Small intestine (tissue), 16 donors: ENCODE measurements at places on chromosomes 2 and 18.

DNA sequence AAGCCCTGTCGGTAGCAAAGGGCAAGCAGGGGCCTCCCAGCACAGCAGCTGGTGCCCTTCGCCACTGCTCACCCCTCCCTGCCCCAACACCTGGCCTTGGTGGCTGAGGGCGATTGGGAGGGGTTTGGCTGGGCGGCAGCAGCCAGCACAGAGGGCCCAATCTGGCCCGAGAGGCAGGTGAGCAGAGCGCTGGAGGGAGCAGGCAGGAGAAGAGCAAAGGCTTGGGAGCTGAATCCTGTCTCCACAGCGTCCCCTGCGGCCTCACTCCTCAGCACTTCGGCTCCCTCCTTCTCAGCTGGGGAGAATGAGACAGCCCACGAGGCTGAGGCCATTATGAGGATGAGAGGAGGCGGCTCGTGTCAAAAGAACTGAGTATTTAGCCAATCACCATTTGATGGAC is 74.9 kb upstream of the TAF1B start:
- peak; percentile 83 for DNase-seq

DNA sequence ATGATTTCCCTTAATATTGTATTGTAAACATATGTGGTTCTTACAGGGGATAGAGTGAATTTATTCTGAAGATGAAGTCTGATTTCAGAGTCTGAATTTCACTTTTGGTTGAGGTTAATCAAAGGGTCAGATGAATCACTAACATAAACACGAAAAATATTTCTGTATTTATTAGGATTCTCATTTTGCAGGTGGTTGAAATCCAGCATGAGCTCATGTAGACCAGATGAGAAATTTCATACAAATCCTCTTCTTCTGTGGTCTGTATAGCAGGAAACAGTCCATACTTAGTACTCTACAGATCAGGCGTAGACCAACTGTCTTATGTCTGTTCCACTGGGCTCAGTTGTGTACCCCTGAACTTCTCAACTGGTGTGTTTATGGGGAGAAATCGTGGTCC is 157.8 kb downstream of the BABAM2 start:
- DNase-seq = no peak

- DNase-seq = peak; percentile 72
Measured at GRCh38 chr2:113890253-113891235, 655 bp downstream of the ACTR3 start.

DNA sequence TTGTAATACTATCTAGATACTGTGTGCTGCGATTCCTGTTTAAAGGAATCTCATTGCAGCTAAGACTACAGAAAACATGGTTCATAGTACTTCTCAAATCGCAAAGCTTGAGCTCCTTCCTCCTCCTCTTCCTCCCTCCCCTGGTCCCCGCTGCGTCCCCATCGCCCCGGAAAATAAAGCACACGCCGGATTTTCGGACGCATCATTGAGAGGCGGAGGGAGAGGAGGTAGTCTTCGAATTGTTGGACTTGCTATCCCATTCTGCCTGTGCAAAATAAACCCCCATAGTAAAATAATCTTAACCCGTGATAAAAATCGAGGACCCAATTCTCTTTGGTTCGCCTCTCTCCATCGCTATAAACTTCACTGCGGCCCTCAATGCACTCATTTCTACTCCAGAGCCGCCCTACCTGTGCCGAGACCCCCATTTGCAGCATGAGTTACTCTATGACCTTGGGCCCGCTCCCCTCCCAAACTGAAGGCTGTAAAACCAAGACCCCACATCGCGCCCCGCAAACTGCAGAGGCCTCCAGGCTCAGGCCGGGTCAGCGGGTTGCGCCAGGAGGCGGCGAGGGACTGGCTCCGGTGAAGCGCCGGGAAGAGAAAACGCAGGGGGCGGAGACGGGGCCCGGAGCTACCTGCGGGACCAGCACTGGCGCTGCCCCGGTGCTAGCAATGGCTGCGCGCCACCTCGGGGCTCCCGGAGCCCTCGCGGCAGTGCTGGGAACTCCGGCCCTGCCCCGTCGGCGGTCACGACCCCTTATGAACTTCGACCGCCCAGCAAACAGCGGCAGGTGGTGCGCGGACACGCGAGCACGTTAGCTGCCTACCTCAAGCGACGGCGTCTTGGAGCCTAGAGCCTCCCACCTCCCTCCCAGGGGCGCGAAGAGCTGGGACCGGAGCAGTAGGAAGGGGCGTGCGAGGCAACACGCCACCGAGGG is 649 bp downstream of the ESCO1 start:
- peak; percentile 93 for DNase-seq

- DNase-seq = no peak
Measured at GRCh38 chr2:62119311-62119974, 76.5 kb upstream of the B3GNT2 start.

DNA sequence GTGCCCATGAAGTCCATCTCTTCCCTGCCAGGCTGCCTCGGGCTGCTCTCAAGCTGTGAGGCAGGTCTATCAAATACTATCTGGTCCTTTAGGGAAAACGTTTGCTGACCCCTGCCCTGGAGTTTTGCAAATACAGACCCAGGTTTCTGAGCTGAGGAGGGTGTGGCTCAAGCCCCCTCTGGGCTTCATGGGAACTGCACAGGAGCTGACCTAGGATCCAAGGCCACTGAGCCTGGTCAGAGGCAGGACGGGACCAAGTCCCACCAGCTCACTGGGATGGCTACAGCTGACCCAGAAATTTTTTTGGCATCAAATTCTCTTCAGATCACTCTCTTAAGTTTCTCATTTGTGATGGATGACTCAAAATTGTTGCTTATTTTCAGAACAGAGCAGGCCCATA is 14.1 kb downstream of the ZNF516 start:
- DNase-seq = no peak

- DNase-seq = no peak
Measured at GRCh38 chr2:222013889-222014288, 284.9 kb downstream of the PAX3 start.

GRCh38 chr2:33510586-33510968 is 34.1 kb downstream of the RASGRP3 start:
- DNase-seq = no peak

- DNase-seq = peak; percentile 12
Measured at GRCh38 chr2:197255543-197255942, 55.0 kb downstream of the ANKRD44 start.

DNA sequence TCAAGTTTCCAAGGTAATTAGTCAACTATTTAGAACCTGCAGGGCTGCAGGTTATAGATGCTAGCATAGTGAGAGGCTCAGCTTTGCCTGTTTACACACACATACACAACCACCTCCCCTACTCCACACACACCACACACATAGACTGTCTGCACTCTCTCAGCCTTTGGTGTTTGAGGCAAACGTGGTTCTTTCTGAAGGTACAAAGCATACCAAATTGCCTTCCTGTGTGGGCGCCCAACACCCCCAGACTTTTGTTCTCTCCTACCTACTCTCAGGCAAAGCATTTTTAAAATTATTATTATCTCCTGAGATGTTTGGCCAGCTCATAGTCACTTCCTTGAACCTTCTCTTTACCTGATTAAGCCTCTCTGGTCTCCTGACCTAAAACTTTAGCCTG is 44.9 kb downstream of the MYO3B start:
- no peak for DNase-seq

DNA sequence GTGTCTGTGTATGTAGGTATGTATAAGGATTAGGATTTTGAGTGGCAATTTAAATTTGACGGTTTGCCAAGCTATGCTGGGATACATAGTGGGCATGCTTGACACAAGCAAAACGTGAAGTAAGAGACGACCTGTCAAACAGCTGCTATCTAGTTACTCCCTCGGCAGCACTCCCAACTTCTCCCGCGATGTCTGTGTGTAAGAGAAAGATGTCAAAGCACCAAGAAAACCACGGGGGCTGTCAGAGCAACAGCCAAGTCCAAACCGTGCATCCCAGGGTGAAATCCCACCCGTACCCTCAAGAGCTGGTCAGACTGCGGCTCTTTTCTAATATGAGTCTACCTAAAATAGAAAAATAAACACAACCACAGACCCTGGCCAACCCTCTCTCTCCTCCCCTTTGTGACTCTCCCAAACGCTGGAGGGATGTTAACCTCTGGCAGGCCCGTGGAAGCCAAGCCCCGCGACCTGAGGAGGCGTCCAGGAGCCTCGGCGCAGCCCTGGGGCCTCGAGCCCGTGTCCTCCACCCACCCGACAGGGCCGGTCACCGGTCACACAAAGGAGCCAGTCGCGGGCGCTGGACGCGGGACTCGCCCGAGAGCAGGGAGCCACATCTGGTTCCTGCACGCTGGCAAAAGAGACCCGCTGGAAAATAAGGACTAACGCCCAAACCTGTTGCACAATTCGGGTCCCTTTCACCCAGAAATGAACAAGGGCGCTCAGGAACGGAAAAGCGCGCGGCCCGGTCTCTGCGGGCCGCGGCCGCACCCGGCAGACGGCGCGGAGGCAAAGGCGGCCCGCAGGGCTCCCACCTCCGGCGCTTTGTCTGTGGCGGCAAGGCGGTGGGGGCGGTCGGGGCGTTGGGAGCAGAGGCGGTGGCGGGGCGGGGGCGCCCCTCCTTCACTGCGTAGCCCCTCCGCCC is 925 bp downstream of the SESTD1 start:
- DNase-seq = peak; percentile 52
